ENCODE measurements at places on chromosomes 12 and 14. TPM values are rescaled to one million over a fixed set of nuclear protein-coding genes. Genes with fewer than 3 reads are reported as not detected.
A peak's percentile ranks its signal among the peaks of the same experiment; 100 is the strongest.

The UNC119B gene
- 40.5 TPM for total RNA-seq

The TPH2 gene
- not detected for total RNA-seq

The TDRD9 gene
- 1.6 TPM for total RNA-seq

The PPP2R5E gene
- total RNA-seq = 40.6 TPM

The FAIM2 gene
- 0.67 TPM for total RNA-seq

The AVPR1A gene
- not detected for total RNA-seq

The LRTM2 gene
- total RNA-seq = 0.14 TPM

The TMPRSS12 gene
- total RNA-seq = not detected

DNA sequence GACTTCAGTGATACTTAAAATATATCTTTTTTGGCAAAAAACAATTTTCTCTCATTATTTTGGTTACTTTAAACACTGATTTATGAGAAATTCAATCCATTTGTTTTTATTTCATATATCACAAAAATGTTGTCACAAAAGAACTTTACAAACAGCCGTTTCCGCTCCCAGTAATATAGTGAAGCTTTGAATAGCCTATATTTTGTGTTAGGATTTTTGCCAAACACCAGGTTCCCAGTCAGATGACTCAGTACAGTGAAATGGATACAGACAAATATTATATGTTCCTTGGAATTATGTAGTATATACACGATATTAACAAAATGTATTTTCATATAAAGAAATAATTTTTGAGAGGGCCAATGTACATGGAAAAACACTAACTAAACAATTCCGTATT is 411.1 kb downstream of the CCER1 start:
- DNase-seq = no peak

GRCh38 chr14:52015411-52016030 is 26.2 kb downstream of the RTRAF start:
- no peak for DNase-seq

GRCh38 chr12:94225506-94225905 is 77.1 kb downstream of the PLXNC1 start:
- DNase-seq = no peak

DNA sequence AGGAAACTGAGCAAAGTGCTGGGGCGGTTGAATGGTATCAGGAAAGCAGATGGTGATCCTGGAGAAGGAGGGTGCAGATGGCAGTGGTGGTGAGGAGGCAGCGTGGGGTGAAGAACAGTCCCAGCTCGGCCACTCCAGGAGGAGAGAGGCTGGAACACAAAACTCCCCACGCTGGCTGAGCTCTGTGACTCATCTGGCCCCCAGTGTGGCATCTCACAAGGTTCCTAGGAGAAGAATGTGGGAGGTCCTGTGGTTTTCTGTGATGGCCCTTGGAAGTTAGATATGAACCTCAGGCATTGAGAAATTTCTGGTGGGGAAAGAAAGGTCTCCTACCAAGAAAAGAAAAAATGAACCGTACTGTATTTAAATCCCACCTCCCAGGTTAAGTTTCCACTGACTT is 8.0 kb upstream of the NRXN3 start:
- DNase-seq = no peak

DNA sequence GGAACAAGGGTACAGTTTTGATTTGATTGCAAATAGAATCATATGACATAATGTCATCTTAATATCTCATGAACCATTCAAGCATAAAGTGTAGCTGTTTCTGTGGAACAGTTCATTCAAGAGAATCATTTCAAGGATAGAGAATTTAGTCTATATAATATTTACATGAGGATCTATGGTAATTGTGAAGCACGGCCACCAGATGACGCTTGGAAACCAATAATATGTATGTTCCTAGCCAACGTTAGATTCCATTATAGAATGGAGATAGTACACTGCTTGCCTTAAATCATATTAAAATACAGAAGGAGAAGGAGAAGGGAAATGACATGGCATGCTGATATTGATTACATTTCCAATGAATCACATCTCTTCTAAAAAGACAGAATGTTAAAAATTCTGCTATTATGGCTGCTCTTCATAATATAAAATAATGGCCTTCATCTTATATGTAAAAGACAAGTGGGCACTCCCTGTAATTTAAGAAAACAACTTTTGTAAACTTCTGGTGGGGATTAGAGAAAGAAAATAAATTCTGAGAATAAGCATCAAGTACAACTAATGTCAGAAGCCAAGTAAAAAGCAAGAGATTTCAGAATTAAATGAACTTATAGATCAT is 351.0 kb downstream of the NAV3 start:
- DNase-seq = no peak

GRCh38 chr14:49164074-49164473 is 422.1 kb downstream of the RPS29 start:
- DNase-seq = no peak

- no peak for DNase-seq
These were observed 25.4 kb upstream of the PELI2 start for GRCh38 chr14:56092763-56093162.

- DNase-seq = peak; percentile 40
These were observed 12.4 kb upstream of the PCNX1 start for GRCh38 chr14:70894868-70895267.

- DNase-seq = no peak
These were observed 216.2 kb downstream of the ZFP36L1 start for GRCh38 chr14:68576496-68577244.

DNA sequence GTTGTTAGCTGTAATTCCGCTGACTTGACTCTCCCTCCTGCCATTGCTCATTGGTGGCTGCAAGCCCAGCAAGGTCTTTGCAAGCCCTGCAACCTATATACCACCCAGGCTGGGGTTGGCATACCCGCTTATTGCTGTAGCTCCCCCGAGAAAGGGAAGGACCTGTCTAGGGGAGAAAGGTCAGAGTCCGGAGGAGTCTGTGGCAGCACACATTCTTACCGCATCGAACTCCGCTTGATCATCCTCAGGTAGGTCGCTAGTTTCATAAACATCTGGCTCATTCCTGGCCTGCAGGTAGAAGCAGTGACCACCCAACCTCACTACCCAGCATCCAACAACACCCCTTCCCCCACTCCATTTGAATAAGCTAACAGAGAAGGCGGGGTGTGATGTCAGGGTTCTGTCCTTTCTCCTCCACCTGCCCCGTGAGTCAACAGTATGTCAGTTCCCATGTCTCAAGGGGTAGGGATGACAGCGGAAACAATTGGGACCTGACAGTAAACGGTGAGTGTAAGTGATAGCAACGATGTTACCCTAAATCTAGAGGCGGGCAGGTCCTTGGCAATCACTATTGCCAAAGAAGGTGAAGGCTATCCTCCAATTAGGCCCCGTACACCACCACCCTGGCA is 1.1 kb downstream of the DCTN2 start:
- DNase-seq = peak; percentile 19

DNA sequence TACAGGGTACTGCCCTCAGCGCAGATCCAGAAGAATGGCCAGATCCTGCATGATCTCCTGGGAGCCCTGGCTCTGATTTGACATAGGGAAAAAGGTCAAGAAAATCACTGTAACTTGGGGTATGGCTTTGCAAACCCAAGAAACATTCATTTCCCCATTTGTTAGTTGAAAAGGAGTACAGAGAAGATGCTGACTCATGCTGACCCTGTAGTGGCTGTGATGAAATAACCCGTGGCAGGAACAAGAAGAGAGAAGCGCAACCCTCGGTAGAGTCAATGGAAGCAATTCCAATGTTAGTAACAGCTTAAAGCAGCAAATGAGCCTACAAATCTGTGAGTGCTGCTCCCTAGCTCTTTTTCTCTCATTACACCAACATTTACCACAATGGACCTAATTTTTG is 281.6 kb upstream of the NPAS3 start:
- DNase-seq = no peak

GRCh38 chr12:47899466-47899865 is 5.3 kb downstream of the VDR start:
- DNase-seq = no peak

DNA sequence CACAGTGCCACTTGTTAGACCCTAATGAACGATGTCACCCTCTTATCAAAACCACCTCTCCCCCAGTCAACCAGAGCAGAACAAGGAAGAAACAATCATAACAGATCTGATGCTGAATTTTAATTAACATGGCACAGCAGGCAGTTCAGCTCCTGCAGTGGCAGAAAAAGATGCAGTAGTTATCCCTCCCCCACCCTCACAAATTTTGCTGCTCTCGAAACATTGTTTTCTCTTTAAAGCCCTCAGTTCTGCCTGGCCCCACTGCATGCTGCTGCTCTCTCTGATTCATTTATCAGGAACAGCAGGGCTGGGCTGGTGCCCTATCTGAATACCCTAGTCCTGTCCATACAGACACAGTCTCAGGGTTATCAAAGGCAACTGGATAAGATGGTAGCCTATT is 12.2 kb downstream of the CCDC175 start:
- no peak for DNase-seq

- DNase-seq = no peak
These were observed 270.5 kb downstream of the C12orf75 start for GRCh38 chr12:105600911-105601545.

- DNase-seq = no peak
These were observed 1.0 kb downstream of the FAIM2 start for GRCh38 chr12:49902399-49903350.

GRCh38 chr14:79586416-79586815 is 624.9 kb downstream of the DIO2 start:
- DNase-seq = no peak

DNA sequence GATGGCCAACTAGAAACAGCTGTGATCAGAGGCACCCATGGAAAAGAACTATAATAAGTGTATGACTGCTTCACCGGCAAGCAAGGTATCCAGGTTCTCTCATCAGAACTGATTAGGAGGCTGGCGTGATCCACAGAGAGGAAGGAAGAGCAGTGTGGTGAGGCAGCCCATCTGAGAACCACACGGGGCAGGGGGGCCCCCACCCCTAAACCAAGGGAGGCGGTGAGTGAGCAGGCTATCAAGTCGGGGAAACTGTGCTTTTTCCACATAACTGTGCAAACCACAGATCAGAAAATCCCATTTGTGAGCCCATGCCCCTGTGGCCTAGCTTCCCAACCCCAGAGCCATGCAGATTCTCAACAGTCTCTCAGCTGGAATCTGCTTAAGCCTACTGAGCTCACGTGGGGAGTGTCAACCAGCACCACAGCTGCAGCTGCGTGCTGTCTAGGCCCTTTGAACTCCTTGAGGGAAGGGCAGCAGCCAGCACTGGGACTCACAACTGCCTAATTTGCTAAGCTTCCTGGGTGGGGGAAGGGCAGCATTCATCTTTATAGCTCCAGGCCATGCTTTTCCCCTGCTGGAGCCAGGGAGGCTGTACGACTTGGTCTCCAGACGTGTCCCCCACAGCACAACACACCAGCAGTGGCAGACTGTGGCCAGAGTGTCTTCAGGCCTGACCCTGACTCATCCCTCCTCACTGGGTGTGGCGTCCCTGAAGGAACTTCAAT is 444.4 kb upstream of the ATP2B1 start:
- no peak for DNase-seq

GRCh38 chr12:107622001-107622400 is 63.6 kb upstream of the PWP1 start:
- peak; percentile 13 for DNase-seq

DNA sequence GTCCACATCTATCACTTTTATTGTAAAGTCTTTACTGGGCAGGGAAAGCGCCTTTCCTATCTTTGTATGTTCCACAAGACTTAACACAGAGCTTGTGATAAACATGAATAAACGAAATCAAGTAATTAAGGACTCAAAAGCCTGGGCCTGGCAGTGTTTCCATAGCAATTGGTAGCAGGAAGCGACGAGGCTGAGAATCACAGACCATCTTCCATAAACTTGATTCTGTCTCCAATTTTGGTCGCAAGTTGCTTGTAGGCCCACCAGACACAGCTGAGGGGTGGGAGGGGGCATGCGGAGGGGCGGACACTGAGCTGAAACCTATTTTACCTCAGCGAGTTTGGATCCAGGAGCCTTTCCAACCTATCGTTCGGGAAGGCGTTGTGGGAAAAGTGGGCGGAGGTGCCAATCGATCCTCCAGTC is 302 bp downstream of the CCDC38 start:
- no peak for DNase-seq

DNA sequence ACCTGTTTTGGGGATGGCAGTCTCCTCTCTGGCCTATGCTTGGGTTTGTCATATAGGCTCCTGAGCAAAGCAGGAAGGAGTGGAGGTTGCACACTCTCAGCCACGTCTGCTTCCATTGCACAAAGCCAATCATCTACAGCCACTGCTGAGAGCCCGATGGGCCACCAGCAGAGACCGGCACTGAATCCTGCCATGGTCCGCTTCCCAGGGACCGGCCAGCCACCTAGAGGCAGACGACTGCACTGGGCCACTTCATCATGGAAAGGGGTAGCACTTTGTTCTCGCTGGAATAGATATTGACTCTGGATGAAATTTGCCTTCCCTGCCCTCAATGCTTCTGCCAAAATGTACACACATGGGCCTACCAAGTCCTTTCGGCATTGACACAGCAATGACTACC is 22.3 kb downstream of the DLK1 start:
- DNase-seq = no peak

DNA sequence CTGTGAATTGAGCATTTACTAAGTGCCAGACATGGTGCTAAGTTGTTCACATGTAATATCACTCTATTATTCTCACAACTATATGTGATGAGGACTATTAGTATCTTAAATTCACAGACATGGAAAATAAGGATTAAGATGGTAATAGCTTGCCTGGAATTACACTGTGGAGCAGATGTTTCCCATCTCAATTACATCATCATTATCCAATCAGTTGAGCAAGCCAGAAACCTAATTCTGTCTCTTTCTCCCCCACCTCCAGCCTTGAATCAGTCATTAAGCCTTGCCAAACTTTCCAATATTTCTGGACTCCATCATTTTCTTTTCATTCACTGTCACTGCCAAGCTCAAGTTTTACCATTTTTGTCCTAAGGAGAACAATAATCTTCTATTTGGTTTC is 287.8 kb upstream of the KITLG start:
- no peak for DNase-seq

DNA sequence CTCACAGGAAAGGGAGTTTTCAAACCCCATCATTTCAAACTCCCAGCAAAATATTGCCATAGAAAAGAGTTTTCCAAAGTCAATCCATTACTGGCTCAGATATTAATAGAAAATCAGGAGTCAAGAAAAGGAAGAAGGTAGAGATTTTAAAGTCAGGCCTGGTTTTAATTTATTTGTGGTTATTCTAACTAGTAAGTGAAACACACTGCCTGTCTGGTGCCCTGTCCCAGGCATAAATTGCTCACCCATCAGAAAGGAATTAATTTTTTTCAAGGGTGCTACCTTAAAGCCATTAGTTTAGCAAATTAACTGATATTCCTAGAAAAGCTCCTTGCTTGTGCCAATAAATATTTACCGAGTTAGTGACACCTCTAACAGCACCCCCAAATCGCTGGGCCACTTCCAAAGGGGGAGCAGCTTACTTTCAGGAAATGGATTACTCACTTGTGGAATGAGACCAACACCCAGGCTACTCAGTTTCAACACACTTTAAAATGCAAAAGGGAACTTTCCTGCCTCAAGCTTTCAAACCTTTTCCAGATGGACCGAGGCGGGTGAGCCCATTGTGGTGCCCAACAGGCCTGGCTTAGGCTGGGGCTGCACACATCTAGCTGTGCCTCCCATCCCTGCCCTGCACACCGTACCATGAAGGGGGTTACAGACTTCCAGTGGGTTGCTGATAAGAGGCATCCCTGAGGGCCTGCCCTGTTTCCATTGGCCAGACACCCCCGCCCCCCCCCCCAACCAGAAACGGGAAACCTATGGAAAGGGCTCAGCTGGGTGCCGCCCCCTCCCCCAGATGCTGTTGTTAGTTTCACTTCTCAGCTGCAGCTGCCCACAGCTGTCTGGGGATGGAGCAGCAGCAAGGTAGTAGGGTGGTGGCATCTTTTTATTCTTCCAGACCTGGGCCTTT is 117.2 kb downstream of the SAMD4A start:
- DNase-seq = no peak

Measured in activated T-cell treated with anti-CD3 and anti-CD28 coated beads, Interleukin-2, amount 50 U/mL, for 72 hours (primary cell).